ENCODE measurements at places on chromosomes 1 and 21.

DNA sequence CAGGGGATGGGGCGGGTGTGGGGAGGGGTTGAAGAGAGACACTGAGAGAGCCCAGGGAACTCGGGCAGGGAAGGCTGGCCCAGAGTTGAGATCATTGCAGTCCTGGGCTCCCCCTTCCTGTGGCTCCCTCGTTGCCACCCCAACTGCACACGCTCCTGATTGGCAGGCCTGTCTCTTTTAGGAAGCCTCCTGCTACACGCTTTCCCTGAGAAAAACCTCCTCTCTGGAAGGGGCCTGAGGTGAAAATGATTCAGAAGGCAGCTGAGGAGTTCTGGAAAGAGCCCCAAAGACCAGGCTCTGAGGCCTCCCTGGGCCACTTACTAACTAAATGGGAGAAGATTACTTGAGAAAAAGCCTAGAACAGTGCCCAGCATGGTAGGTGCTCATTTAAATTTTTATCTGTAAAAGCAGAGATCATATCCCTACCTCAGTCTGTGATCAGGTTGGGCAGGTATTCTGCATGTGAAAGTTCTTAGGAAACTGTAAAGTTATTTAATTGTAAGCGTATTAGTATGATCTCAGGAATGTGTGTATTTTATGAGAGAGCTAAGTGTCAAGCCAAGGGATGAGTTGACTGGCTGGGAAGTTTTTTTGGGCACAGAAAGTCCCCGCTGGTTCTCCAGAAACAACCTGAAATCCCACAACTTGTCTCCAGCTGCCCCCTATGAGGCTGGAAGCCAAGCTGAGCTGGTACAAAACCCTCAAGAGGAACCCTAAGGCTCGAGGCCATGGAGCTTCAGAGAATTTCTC is 65.2 kb upstream of the EPS8L3 start:
- no peak for DNase-seq

DNA sequence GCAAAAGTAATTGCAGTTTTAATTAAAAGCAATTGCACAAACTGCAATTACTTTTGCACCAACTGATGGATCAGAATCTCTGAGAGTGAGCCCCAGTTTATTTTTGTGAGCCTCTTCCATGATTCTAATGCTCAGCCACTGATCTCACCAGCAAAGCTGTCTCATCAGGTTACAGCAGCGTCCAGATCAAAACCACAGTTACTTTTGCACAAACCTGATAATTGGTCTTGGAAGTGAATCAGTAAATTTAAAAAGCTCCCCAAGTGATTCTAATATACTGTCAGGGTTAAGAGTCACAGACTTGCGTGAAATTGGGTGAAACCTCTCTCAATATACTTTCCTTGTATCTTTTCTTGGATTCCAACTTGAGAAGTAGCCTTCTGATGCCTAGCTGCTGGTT is 13.5 kb upstream of the CR2 start:
- no peak for DNase-seq

- no peak for DNase-seq
Measured at GRCh38 chr1:160575112-160575664, 4.1 kb downstream of the CD84 start.

GRCh38 chr1:95223110-95223509 is 10.9 kb upstream of the RWDD3 start:
- DNase-seq = no peak

- DNase-seq = no peak
Measured at GRCh38 chr1:28401760-28402159, 32.2 kb downstream of the PHACTR4 start.

DNA sequence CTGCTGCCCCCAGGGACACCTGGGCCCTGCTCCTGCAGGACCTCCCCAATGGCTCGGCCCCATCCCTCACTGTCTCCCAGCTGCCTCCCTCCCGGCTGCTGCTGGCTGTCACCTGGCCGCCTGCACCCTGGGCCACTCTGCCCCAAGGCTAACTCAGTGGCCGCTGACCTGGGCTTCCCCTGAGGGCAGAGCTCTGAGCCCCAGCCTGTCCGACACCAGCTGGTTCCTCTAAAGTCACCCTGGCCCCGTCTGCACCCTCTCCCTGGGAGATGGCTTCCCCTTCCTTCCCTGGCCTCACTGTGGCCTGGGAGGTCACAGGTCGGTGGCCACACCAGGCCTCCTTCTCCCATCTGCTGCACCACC is 15.0 kb downstream of the ITGB2 start:
- no peak for DNase-seq

- no peak for DNase-seq
Measured at GRCh38 chr1:179253286-179253972, 24.0 kb upstream of the ABL2 start.

DNA sequence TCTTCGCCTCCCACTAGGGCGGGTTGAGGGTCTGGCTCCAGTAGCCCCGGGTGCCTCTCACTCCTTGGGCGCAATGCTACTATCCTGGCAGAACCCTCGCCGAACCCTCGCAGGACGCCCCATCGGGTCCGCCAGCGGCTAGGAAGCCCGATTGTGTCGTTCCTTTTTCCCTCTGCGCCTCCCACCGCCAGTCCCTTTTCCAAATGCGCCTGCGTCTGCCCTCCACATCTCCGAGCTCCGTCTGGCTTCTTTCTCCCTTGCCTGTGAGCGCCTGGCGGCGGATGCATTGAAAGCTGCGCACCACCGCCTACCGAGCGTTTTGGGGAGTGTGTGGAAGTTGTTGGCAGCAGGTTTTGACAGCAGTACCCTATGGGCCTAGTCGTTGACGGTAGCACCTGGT is 1.0 kb upstream of the DIRAS3 start:
- no peak for DNase-seq

DNA sequence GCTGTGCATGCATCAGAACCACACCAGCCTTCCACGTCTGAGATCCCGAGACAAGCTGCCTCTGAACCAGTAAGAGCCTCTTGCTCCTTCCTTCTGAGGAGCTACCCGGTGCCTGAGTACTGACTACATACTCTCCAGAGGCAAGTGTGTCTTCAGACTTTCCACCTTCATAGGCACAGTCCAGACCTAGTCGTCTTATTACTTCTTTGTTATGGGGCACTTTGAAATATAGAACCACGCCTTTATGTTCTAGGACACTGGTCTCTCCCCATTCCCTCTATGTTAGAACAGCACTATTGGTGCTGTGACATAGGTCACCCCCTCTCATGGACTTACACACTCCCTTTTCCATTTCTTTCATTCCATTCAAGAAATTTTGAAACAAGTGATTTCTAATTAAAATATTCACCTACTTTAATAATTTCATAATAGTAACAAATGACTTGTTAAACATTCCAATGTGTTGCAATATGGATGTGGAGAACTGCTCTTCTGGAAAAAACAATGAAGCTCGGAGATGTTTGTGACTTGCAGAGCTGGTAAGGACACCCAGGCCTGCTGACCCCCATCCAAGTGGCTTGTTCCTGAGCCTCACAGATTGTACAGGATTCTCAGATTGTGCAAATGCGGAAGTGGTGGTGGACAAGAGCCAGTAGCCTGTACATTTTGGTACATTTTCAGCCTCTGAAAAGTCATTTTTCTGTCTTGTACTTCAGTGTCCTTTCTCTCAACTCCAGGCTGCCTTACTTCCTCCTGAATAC is 76.1 kb upstream of the SIPA1L2 start:
- DNase-seq = no peak

GRCh38 chr1:201098992-201099677 is 13.1 kb downstream of the CACNA1S start:
- DNase-seq = no peak

DNA sequence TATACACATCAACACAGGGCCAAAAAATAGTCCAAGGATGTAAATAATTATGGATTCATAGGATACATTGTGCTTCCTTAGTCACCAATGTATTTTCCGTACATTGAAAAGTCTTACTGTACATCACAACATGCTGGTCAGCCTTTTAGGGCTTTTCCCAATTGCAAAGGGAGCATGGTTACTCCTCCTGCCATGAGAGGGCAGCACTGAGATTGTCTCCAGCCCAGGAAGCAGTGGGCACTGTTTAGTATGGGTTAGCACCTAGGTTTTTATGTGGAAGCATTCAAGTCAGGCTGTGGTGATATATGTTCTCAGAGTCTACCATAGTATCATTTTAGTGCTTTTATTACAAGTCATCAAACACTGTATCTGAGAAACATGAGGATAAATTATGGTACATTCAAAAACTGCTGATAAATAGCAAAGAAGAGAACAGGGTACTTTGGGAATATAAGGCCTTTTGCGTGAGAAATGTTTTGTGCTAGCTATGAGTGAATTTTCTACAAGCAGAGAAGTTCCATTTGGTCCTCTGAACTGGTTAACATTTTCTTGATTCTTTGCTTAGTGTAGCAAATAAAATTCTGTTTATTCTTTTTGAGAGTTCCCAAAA is 34.0 kb downstream of the ST6GALNAC5 start:
- no peak for DNase-seq

DNA sequence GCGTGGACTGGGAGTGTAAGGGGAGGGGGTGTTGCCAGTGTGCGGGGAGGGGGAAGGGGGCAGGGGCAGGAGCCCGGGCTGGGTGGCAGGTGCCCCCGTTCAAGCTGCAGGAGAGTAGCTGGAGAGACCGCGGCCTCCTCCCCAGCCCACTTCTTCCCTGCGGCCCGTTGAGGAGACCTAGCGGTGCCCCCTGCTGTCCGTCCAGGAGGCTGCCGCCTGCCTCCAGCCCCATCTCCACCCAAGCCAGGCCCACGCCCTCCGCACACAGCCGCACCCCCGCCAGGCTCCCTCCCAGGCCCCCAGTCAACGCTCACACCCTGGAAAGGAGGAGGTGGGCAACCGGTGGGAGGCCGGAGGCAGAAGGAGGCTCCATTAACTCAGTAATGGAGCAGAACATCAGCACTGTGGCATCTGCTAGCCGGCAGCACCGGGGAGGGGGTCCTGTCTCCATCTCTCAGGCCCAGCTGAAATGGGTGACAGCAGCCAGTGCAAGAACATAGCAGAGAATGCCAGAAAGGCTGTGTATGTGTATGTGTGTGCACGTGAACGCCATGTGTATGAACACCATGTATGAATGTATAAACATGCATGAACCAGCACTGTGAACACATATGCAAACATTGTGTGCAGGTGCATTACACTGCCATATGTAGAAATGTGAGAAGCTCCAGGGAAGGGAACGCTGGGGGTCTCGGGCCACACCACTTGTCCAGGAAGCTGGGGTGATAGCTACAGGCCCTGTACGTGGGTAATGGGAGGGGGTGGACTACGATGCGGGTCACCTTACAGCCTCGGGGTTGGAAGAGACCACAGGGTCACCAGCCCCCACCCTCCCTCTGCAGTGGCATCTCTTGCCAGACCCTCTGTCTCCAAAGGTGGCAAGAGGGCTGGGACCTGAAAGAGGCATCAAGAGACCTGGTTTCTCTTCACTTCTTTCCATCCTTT is 84.6 kb downstream of the SYT2 start:
- peak; percentile 16 for DNase-seq

DNA sequence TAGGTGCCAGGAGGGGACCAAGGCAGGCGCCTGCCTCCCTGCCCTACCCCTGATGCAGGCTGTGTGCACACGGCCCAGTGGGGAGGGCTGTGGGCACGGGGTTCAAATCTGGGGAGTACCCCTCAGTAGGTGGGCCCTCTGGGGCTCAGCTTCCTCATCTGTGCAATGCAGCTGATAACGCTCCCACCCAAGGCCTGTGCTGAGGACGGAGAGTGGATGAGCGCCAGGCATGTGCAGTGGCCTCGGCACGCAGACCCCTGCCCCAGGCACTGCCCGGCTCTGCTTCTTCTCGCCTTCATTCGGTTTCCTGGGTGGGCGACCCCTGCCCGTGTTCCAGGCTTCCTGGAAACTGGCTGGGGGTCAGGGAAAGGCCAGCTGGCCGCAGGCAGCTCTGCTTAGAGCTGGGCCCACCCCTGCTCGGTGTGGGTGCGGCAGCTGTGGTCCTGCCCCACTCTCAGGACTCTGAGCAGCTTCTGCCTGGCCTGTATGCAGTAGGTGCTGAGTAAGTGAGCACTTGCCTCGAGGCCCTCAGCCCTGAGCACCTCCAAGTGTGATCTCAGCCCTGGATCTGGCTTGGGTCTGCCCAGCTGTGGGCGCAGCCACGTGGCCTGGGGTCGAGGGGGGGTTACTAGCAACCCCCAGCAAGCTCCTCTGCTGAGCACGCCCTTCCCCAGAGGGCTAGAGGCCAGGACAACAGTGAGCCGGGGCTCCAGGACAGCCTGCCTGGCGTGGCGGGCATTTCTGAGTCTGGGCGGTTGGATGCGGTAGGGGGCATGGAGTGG is 11.9 kb upstream of the TNFRSF14 start:
- no peak for DNase-seq

DNA sequence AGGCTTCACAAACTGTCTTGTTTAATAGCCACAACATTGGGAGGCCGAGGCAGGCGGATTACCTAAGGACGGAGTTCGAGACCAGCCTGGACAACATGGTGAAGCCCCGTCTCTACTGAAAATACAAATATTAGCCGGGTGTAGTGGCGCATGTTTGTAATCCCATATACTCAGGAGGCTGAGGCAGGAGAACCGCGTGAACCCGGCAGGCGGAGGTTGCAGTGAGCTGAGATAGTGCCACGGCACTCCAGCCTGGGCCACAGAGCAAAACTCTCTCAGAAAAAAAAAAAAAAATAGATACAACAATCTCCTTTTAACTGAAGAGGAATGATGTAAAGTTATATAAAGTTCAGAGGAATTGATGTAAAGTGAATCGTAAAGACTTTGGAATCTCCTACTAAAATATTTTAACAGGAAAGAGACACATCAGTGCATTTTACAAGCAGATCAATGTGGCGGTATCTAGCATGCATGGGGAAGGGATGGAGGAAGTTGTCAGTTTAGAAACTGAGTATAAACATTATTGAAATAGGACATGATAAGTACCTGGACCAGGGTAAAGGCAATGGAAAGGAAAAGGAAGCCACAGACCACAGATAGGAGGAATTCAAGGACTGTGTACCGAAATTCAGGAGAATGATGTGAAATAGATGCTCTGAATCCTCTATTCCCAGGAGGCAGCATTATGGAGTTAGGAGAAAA is 41.5 kb downstream of the PTPRC start:
- no peak for DNase-seq

GRCh38 chr21:38533887-38534286 is 35.6 kb upstream of the ERG start:
- no peak for DNase-seq

DNA sequence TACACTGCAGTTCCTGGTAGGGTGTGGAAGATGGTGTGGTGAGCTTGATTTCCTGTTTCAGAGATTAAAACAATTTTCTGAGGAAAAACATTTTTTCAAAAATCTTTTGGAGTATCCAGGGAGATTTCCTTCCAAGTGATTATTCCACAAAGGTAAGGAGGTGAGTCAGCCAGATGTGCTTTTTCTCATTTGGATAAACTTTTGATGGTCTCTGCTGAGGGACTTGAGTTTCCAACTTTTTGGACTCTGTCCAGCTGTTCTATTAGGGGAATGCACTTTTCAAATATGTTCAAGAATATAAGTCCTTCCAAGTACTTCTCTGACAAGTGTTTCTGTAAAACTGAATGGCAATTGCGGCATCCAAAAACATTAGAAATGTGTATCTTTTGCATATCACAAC is 628.8 kb upstream of the ADAMTS5 start:
- no peak for DNase-seq

DNA sequence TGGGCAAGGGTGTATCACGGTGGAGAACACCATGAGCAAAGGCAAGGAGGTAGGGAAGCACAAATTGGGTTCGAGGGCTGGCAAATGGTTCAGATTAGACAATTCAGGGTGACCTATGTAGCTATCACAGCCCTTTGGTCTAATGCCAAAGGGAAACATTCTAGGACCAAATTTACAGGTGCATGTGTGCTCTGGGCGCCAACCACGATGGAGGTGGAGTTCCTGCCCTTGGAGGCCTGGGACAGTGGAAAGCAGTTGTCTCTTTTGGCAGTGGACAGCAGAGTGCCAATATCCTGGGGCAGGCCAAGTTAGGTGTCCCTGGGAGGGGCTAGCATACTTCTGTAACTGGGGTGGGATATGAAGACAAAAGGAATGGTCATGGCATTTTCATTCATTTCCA is 40.1 kb downstream of the IGFN1 start:
- no peak for DNase-seq

- no peak for DNase-seq
Measured at GRCh38 chr21:28636752-28637691, 355.7 kb downstream of the LTN1 start.

Data from stimulated activated CD8-positive, alpha-beta memory T cell treated with anti-CD3 and anti-CD28 coated beads, Interleukin-7, amount 100 ng/mL, for 1 hour (primary cell).